Smooth muscle cell of trachea (primary cell): ENCODE measurements at places on chromosomes 2 and 18. TPM values are rescaled to one million over a fixed set of nuclear protein-coding genes. Genes with fewer than 3 reads are reported as not detected.

The IL1A gene
- total RNA-seq = 0.15 and 0.33 TPM in 2 replicates

The SLC30A3 gene
- total RNA-seq = 0.15 and 0.50 TPM in 2 replicates

The CABLES1 gene
- 10.2 and 35.7 TPM in 2 replicates for total RNA-seq

The SNRNP200 gene
- 54.9 and 72.9 TPM in 2 replicates for total RNA-seq

The TMEM163 gene
- total RNA-seq = not detected in 2 replicates

The TMEM178A gene
- total RNA-seq = 1.0 and 1.3 TPM in 2 replicates

The ITGAV gene
- 95.0 and 135 TPM in 2 replicates for total RNA-seq
